ENCODE measurements at places on chromosomes 4 and X.

GRCh38 chr4:110119337-110119736 lies 79.1 kb downstream of the ELOVL6 start:
- no peak for DNase-seq

DNA sequence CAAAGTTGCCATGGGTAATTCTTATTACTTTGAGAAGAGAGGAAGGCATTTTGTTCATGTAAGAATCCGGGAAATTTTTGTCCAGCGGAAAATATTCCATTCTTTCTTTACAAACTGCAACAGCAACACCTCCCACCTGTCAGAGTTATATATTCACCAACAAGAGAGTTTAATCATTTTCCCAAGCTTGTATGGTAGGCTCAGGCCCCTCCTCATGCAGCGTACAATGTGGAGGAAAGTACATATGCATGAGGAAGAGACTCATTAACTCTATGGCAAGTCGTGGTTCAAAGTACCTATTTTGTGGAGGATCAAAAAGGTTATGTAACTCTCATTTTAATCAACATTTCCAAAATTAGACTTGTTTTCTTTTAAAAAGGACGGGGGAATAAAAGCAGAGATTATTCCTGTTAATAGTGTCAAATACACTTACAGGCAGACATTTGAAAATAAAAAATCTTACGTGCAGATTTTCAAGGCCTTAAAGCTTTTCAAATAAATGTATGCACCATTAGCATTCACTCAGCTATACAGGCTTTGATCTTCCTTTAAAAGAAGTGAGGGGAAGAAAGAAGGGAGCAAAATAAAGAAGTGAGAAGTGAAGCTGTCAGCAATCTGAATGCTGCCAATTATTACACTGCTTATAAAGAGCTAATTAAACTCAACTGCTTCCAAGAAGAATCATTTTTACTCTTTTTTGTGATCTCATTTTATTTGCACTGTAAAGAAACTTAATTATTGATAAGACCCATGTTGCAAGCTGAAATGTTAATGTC lies 204.8 kb downstream of the FAT4 start:
- DNase-seq = no peak

GRCh38 chr4:166239354-166239753 lies 366.3 kb downstream of the TLL1 start:
- no peak for DNase-seq

DNA sequence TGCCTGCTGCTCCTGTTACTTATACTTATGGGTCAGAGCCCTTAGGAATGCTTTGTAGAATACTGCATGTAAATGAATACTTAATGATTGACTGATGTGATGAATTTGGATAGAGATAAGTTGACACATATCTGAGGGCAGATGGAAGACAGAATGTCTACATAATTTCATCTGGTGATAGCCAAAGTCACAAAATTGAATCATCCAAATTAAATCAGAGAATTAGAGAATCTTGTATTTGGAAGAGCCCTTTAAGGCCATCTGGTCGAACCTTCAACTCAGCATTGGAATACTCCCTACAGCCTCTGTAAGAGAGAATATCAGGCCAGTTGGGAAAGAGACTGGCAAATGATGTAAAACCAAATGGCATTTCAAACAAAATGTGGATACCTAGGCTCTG lies 944.8 kb downstream of the RPA4 start:
- DNase-seq = no peak
